ENCODE measurements at places on chromosomes 3 and 15. TPM values are rescaled to one million over a fixed set of nuclear protein-coding genes. Genes with fewer than 3 reads are reported as not detected.
A peak's percentile ranks its signal among the peaks of the same experiment; 100 is the strongest.

CALML4 gene
- 2.2 TPM for total RNA-seq

CPN2 gene
- total RNA-seq = not detected

- DNase-seq = no peak
Measured at GRCh38 chr15:32649342-32649741, 7.8 kb downstream of the SCG5 start.

GRCh38 chr3:40631341-40631995 lies 106.7 kb downstream of the ZNF621 start:
- DNase-seq = no peak

GRCh38 chr3:194089357-194090177 lies 46.4 kb upstream of the HES1 start:
- peak; percentile 54 for DNase-seq

- no peak for DNase-seq
Measured at GRCh38 chr3:72320955-72321303, 527.3 kb downstream of the SHQ1 start.

RBM6 gene
- 83.3 TPM for total RNA-seq

GRCh38 chr15:52784799-52785671 lies 5.1 kb downstream of the ONECUT1 start:
- DNase-seq = no peak

- no peak for DNase-seq
Measured at GRCh38 chr3:56119575-56120349, 348.5 kb downstream of the ERC2 start.

DNA sequence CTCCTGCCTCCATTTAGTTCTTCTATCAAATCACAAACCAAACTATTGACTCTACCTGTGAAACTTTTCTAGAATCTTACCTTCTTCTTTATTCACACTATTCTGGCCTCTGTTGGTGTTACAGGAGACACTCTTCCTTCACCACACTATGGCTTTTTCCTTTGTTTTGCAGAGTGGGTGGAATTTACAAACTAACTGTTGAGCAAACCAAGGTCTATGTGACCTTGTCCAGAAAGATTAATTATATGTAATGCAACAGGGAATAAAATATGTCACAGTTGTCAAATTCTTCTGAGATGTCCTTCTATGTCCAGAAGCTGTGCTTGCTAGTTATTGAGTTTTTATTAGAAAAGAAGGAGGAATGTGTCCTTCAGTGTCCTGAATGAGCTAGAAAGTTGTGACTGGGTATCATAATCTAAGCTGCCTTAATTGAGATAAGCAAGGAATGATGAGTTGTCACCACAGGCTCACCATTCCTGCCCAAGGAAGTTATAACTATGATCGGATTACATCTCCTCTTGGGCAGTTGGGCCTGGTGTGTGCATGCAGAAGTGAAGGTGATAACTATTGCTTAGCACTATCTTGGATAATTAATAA lies 21.7 kb downstream of the ARL14 start:
- no peak for DNase-seq

- DNase-seq = no peak
Measured at GRCh38 chr15:68399096-68400065, 32.6 kb downstream of the ITGA11 start.

DNA sequence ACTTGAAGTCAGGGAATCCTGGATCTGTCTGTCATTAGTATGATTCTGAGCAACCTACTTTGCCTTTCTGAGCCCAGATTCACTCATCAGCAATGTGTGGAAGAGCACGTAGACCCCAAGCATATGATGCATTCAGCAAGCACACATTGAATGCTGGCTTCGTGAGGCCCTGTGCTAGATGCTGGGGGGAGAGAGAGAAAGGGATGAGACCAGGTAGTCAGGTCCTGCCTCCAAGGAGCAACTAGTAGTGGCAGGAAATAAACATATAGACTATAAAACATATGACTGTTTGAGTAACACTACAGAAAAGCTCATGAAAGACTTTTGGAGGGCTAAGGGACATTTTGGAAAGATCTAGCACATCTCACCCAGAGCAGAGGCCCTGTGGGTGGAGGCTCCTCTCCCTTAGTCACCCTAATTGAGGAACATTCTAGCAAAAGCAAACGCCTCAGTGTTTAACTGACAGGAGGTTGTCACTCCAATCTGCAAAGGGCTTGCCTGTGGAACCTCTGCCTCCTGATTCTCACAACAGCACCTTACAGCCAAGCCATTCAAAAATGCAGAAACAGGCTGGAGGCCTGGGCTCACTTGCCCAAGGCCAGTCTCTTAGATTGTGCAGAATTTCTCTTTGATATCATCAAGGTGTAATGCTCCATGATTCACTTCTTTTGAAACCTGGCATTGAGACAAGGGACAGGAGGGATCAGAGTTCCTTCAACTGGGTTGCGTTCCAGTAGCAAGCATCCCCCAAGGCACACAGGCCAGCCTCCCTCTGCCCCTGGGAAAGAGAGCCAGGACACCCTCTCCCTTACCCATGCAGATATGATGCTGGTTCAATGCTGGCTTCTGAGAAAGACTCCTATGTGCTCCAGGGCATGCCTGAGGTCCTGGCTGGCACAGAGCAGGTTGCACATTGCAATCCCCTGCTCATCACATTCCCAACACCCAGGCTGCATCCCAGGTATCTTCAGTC lies 26.1 kb downstream of the STARD5 start:
- no peak for DNase-seq

- no peak for DNase-seq
Measured at GRCh38 chr15:56930669-56931313, 12.3 kb downstream of the TCF12 start.

ANKRD63 gene
- not detected for total RNA-seq

DNA sequence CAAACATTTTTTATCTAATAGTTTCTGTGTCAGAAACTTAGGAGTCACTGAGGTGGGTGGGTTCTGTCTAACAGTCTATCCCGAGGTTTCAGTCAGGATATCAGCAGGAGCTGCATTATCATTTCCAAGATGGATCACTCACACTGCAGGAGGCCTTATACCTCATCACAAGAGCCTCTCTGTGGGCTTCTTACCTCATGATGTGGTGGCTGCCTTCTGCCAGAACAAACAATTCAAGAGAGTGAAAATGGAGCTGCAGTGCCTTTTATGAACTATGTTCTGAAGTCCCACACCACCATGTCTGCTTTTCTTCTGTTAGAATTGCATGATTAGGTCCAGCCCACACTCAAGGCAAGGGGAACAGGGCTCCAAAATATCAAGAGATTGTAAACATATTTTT lies 27.9 kb downstream of the RFX7 start:
- DNase-seq = no peak

MST1R gene
- 0.31 TPM for total RNA-seq

GRCh38 chr3:71117572-71118247 lies 465.8 kb downstream of the FOXP1 start:
- DNase-seq = no peak

GRCh38 chr3:177746337-177746933 lies 549.2 kb upstream of the TBL1XR1 start:
- no peak for DNase-seq

REC114 gene
- total RNA-seq = not detected

DNA sequence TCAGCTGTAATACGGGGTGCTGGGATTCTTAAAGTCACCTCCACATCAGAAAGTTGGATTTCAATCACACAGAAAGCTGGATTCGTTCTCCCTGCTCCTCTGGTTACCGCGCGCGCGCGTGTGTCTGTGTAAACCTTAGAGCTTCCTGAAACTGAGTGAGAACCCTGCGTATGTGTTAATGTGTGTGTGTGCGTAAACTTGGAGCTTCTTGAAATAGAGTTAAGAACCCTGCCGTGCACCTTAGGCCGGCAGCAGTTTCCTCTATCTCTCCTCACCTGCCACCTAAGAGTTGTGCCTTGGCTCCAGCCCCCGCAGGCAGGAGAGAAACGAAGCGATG lies 531 bp downstream of the LZTFL1 start:
- no peak for DNase-seq

GRCh38 chr3:159189994-159190669 lies 388.3 kb downstream of the MFSD1 start:
- peak; percentile 2 for DNase-seq

EXOSC7 gene
- total RNA-seq = 24.2 TPM

DNA sequence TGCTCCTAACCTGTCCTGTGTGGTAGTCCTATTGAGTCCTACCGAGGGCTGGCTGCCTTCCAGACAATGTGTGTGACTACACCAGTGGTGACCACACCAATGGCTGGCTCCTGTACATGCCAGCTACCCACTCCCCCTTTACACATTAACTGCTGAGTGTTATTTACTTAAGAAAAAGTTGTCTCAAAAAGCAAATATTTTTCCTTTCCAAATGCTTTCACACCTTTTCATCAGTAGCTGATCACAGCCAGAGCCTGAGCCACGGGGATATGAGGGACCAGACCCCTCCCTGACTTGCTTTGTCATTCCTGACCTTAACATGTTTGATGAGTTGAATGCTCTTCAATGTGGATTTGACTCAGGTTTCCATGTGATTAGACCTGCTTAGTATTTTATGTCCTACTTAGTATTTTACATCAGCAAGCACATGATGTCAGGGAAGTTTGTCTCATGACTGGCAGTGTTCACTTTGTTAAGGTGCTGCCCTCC lies 29.6 kb upstream of the GREM1 start:
- no peak for DNase-seq

DNA sequence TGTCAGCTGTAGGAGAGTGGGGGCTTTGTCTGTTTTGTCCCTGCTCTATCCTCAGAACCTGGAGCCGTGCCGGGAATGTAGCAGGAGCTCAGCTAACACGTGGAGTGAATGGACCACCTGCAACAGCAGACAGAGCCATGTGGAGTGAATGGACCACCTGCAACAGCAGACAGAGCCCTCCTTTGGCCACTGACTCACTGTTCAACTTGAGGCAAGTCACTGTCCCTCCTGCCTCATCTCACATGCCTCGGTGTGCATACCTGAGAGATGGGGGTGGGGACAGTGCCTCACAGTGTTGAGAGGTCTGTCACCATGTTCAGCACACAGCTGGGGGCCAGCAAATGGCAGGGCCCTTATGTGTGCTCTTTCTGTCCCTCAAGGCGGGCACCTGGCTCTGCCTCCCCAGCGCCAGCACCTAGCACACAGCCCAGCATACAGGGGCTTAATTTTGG lies 27.9 kb downstream of the FEM1B start:
- DNase-seq = no peak

DNA sequence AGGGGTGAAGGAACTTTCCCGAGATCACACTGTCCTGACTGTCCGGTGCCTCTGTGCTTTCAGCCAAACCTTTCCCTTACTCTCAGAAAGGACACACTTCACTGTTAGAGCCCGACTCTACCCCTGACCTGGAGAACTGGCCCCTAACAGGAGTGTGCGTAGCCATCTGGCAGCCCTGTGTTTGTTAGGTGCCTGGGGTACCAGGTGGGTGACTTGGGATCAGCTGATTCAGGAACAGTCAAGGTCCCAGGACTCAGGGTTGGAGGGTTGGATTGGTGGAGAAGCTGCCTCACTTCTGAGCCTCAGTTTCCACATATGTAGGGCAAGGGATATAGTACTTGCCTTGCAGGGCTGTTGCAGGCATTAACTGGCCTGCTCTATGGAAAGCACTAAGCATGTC lies 98.3 kb upstream of the SLC6A11 start:
- DNase-seq = no peak

GRCh38 chr3:11289864-11290263 lies 17.7 kb downstream of the ATG7 start:
- DNase-seq = no peak

- DNase-seq = no peak
Measured at GRCh38 chr3:14775011-14775410, 43.8 kb upstream of the FGD5 start.

DNA sequence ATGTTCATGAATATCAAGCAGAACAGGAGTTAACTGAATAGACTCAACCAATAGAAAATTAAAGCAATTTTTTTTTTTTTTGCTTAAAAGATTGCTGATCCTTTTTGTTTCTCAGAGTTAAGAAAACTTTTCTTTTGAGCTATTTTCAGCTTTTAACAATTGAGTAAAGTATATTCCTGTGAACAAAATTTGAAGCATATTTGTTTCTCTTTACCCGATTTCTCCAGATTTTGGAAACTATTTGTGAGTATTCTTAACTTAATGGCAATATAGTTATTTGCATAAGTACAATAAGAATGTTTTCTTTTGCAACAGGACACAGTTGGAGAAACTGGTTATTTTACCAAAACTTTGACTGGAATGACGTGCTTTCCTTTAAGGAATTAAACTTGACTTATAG lies 53.4 kb upstream of the C15orf39 start:
- no peak for DNase-seq

GRCh38 chr15:60758961-60759729 lies 280.2 kb upstream of the ICE2 start:
- no peak for DNase-seq

ADCY5 gene
- 30.7 TPM for total RNA-seq

DNA sequence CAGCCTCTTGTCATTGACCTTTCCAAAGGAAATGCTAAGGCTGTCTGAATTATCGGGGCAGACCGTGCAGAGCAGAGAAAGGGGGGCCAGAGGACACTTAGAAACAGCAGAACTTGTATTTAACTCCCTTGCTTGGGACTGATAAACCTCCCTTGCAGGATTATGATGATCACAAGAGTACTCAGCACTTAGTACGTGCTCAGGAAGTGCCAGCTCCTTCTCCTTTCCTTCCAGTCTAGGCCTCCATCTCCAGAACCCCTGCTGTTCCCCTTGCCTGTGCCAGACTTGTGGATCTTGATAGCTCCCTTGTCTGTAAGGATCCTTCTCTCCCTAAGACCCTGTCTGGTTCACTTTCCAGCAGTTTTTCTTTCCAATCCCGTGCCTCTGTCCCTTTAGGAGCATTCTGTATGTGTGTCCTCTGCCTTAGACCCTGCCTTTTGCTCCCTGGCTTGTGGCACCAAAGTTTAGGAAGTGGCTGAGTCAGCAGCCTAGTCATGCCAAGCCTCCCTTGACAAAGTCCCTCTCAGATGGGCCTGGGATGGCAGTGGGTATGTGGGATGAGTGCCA lies 747 bp downstream of the SORD start:
- no peak for DNase-seq

- no peak for DNase-seq
Measured at GRCh38 chr3:8914491-8914890, 48.8 kb downstream of the RAD18 start.

- no peak for DNase-seq
Measured at GRCh38 chr15:31328969-31329639, 2.5 kb downstream of the KLF13 start.

DNA sequence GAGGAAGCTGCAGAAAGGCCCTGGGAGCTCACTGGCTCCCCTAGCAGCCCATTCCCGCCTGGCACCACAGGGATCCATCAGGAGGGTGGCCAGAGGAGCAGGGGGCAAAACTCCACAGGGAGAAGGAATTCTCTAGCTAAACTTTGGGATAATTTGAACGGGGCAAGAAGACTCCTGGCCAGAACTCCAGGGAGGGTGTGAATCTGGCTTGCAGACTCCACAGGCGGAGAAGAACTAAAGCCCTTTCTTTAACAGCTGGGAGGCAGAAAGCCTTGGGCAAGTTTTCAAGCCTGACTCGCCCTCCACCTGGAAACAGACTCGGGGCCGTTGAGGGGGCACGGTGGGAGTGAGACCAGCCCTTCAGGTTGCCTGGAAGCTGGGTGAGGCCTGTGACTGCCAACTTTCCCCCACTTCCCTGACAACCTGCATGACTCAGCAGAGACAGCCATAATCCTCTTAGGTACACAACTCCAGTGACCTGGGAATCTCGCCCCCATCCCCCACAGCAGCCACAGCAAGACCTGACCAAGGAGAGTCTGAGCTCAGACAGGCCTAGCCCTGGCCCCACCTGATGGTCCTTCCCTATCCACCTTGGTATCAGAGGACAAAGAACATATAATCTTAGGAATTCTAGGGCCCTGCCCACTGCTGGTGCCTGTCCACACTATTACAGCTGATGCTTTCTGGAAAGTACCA lies 28.6 kb downstream of the SLC27A2 start:
- no peak for DNase-seq
